ENCODE measurements at places on chromosomes 4 and X.

DNA sequence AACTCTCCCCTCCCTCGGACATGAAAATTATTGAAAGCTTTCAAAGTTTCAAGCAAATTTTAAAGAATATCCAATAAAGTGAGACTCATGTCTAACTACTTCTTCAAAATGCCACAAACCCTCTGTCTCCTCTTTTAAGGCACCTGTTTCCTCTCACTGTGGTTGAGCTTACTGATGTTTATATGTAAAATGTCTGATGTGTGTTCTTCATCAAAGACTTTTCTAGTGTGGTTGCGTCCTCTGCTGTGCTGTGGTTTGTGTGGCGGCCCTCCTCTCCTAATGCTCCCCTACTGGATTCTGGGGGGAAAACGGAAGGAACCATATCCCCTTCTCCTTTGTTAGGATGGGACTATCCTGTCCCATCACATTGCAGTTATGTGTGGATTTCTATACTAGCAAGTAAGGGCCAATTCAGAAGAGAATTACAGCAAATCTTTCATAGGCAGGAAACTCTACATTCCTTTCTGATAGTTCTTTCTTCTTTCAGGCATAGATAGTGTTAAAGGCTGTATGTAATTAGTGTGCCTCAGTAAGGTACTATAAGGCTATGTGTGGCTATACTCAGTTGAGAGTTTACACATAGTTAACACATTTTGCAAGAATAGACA lies 221.0 kb upstream of the GPRIN3 start:
- no peak for DNase-seq

DNA sequence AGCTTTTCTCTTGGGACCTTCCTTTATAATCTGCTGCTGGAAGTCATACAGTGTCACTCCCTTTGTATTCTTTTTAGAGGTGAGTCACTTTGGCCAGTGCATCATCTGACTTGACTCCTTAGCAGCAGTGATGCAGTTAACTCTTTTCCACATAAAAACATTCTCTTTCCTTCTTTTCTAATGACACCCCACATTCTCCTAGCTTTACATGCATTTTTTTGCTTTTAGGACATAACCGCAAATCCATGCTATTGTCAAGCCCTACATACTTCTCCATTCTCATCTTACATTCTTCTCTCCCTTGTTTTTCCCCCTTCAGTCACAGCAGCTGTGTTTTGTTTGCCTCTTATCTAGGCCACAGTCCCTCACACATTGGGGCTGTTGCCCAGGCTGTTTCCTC lies 55.1 kb downstream of the ZNF330 start:
- no peak for DNase-seq

GRCh38 chr4:123559955-123560871 lies 163.6 kb downstream of the SPRY1 start:
- DNase-seq: no peak

GRCh38 chrX:13153796-13154195 lies 109.4 kb upstream of the FAM9C start:
- DNase-seq: no peak

- DNase-seq: peak; percentile 15
Measured at GRCh38 chrX:8815460-8816065, 14.4 kb upstream of the FAM9A start.

DNA sequence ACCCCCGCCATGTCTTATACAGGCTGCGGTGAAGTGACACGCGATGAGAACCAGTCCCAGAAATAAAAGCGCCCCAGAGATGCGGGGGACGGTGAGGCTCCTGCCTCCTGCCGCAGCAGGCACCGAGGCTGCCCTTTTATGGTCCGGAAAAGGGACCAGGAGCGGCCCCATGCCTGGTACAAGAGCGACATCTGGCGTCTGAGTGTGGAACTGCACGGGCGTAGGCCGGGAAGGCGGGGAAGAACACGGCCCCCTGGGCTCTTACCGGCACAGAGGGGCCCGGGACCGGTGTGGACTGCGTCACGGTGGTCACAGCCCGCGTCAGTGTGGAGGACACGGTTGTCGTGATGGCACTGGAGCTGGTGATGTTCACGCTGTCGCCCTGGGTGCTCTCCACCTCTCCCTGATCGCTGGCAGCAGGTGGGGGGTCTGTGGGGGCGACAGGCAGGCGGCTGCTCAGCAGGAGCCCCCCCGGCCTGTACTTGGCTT lies 8.9 kb upstream of the RENBP start:
- DNase-seq: peak; percentile 68

DNA sequence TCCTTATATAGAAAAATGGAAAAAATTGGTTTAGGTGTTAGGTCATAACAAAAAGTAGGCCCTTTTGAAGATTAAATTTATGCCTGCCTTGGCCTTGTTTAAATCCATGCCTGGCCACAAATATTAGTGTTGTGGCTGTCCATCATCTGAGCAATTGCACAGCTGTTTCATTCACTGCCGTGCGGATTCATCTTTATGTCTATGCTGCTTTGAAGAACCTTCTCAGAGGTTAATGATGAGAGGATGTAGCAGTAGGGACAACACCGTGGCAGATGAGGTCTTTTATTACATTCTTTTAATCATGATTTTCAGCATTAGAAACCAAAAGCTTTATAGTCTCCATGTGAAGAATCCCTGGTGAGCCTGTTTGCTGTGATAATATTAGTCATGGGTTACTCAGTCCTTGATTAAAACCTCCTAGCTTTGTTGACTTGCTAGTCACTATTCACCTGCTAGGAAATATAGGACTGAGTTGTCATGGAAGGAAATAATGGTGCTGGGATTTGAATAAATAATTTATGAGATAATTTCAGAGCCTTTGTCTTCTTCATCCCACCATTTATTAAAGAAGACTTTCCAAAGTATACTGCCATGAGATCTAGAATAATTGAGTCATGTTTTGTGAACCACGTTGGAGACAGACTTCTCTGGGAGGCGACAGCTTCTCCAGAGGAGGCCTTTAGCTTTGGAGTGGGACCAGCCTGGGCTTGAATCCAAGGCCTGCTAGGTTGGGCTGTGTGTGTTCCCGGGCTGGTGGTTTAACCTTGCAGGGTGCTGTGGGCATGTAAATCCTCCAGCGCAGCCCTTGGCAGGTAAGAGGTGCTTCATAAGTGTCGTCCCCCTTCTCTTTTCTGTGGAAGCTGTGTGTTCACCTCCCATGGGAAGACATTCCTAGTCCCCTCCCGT lies 53.5 kb downstream of the PTTG2 start:
- no peak for DNase-seq

DNA sequence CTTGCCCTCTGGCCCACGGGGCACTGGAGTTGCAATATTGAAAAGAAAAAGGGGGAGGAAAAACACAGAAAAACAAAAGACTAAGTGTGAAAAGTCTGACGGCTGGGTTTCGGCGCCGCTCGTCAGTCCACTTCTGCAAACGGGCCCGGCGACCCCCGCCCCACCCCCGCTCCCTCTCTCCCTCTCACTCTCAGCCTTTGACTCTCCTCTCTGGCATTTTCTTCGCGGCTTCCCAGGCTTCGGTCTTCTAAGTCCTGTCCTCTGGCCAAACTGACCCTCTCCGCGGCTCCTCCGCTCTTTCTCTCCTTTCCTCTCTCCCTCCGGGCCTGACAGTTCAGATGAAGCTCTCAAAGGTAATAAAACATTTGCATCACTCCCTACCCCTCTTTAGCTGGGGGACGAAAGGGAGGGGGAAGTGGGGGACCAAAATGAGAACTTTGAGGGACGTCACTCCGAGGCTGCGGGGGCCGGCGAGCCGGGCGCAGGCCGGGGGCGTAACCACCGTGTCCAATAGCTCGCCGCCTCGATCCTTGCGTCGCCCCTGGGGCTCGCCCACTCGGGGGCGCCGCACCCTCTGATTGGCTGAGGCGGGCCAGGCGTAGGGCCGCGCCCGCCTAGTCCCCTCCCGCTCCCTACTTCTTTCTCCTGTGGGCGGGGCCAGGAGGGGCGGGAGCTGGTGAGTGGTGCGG lies at the start of gene NKX6-1:
NKX6-1 (minus strand) TSS at position 358 of the 689 bp plus-strand sequence. CDS start 1,064 bp downstream, outside the sequence.
- no peak for DNase-seq
